ENCODE measurements at places on chromosomes 2 and 18.

DNA sequence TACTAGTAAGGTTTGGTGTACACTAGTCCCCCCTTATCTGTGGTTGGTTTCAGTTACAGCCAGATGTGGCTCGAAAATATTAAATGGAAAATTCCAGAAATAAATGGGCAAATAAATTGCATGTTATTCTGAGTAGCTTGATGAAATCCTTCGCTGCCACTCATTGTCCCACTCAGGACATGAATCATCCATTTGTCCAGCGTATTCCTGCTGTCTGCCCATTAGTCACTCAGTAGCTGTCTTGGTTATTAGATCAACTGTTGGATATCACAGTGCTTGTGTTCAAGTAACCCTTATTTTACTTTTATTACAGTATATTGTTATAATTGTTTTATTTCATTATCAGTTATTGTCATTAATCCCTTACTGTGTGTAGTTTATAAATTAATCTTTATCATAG lies 21.7 kb downstream of the ZDBF2 start:
- no peak for DNase-seq

GRCh38 chr18:22556222-22557167 lies 138.8 kb upstream of the CTAGE1 start:
- DNase-seq: no peak

- DNase-seq: no peak
Measured at GRCh38 chr2:219728991-219729487, 101.6 kb downstream of the SLC4A3 start.

DNA sequence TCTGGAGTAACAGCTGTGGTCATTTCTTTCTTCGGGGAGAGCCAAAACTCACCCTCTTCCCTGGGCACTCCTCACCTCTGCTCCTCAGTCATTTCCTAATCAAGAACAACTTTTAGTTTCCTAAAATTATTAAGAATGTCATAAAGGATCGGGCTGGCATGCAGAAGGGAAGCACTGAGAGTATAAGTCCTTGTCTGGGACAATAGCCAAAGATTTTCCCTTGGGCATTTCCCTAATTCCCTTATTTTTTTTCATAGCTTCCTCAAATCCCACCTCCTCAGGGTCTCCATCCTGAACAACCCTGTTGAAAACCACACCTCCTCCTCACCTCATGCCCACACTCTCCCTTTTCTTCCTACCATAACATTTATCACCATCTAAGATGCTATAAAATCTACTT lies 115.0 kb downstream of the MREG start:
- no peak for DNase-seq

DNA sequence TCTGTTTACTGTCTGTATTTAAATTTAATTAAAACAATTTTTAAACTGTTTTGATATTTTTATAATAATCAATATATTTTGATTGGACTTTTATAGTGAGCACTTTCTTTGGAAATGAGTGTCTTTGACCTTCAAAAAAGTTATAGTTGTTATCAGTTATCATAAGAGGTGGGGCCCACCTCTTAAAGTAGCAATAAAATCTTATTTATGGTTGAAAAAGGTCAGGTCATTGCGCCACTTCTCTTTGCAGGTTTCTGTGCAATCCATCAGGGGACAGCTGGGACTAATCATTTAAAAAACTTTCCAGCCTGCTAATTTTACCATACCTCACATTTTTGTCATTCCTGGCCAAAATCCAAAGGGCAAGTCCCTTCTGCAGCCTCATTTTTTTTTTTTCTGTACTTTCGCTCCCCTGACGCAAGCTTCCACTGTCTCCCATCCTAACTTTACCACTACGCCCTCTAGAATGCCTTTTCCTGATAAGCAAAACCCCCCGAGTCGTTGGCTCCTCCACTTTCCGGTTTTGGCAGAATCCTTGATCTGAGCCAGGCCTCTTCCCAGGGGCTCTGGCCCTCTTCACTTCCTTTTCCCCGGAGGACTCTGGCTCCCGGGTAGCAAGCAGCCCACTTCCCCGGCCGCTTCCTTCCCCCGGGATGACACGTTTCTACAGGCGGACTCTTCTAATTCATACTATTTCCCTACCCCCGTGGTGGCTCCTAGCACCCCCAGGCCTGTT lies 1.1 kb upstream of the SEH1L start:
- no peak for DNase-seq

DNA sequence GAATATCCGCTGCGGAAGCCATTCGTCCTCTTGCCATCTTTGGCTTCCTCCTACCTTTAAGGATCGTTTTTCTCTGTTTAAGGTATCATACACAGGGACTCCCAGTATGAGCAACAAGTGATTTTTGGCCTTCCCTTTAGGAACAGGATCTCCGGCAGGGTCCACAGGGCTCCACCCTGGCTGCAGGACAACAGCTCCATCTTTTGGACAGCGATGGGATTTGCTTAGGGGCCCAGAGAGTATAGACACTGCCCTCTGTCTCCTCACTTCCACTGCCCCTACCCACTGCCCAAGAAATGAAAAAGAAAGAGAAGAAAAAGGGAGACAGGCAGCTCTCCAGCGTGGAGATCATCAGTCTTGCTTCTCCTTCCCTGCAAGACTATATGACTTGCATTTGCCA lies 224.5 kb downstream of the UXS1 start:
- peak; percentile 17 for DNase-seq

DNA sequence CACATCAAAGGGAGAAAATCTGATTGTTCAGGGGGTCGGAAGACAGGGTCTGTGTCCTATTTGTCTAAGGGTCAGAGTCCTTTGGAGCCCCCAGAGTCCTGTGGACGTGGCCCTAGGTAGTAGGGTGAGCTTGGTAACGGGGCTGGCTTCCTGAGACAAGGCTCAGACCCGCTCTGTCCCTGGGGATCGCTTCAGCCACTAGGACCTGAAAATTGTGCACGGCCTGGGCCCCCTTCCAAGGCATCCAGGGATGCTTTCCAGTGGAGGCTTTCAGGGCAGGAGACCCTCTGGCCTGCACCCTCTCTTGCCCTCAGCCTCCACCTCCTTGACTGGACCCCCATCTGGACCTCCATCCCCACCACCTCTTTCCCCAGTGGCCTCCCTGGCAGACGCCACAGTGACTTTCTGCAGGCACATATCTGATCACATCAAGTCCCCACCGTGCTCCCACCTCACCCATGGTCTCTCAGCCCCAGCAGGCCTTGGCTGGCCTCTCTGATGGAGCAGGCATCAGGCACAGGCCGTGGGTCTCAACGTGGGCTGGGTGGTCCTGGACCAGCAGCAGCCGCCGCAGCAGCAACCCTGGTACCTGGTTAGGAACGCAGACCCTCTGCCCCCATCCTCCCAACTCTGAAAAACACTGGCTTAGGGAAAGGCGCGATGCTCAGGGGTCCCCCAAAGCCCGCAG lies 3.8 kb downstream of the PROC start:
- no peak for DNase-seq

- DNase-seq: no peak
Measured at GRCh38 chr2:158735822-158736580, 59.1 kb upstream of the DAPL1 start.

GRCh38 chr2:74515981-74516633 lies 1.9 kb downstream of the TLX2 start:
- DNase-seq: peak; percentile 81

GRCh38 chr18:3753106-3753505 lies 303.1 kb downstream of the TGIF1 start:
- DNase-seq: no peak

GRCh38 chr2:44167908-44168680 lies 581 bp upstream of the PPM1B start:
- peak; percentile 100 for DNase-seq

DNA sequence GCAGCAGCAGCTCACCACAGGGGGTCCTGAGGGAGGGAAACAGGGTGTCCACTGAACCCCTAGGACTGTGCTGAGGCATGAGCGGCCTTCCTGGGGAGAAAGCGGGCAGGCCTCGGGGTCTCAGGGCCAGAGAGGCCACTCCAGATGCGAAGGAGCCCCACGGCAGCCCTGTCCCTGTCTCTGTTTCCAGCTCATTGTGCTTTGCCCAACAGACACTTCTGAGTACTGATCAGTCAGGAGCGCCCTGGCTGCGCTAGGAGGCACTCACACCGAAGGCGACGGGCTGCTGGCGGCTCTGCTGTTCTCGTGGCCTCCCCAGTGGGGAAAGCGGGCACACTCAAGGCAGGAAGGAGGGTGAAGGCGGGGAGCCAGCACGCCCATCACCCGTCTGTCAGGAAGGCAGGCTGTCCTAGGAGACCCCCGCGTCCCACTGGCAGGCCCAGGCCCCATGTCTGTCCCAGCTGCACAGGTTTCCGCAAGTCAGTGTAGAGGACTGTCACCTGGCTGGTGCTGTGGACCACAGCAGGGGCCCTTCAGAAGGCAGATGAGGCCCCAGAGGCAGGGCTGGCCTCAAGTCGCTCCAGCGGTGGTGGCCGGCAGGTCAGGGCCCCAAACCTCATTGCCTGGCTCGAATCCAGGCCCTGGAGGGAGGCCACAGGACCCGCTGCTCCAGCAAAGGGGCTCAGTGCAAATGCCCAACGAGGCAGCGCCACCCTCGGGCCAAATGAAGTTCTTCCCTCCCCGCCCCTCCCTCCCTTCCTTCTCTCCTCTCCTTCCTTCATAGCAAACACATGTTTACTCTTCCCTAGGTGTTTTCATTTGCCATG lies 6.8 kb downstream of the ESPNL start:
- DNase-seq: no peak

- no peak for DNase-seq
Measured at GRCh38 chr2:144509001-144509878, 10.7 kb downstream of the ZEB2 start.

DNA sequence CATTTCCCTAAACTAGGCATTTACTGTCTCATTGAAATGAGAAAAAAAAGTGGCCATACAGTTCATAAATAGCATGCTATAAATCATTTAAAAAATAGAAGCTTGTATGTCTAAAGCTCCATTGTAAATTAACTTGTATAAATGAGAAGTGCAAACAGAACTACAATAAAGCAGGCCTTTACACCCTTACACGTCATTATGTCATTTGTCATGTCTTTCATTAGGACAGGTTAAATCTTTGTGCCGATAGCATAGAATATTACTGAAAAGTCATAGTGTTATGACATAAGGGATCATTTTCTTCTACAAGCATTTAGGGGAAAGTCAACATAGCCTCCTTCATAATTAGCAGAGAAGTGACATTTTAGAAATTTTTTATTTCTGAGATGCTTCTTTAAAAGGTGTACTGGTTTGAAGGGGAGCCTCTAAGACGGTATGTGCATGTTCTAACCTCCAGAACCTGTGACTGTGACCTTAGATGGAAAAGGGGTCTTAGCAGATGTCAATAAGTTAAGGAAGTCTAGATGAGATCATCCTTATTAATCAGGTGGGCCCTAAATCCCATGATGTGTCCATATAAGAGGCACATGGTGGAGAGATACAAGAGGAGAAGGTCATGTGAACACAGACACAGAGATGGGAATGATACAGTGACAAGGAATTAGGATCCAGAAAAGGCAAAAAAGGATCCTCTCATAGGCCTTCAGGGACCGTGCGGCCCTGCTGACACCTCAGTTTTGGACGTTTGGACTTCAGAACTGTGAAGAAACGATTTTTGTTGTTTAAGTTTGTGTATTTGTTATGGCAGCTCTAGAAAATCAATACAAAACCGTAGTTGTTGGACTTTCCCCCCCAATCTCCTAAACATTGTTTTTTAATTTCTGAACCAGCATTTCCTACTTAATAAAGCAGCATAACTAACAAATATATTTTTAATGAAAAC lies 863.7 kb downstream of the MBD2 start:
- DNase-seq: no peak

All from CD4-positive, alpha-beta T cell treated with Interleukin-21 for 1 hour (primary cell).